Left cardiac atrium (tissue), 4 donors: ENCODE measurements at places on chromosomes 1 and 21. TPM values are rescaled to one million over a fixed set of nuclear protein-coding genes. Genes with fewer than 3 reads are reported as not detected.

OR1C1 gene
- total RNA-seq = not detected

KRTCAP2 gene
- total RNA-seq = 143 TPM

AMY2A gene
- total RNA-seq = not detected

TRPM2 gene
- total RNA-seq = 2.9 TPM

ADAMTS1 gene
- total RNA-seq = 139 TPM

ZNF648 gene
- total RNA-seq = not detected

RPL22 gene
- 275 TPM for total RNA-seq

AZIN2 gene
- total RNA-seq = 1.8 TPM

RNF223 gene
- not detected for total RNA-seq
